ENCODE measurements at places on chromosomes 1 and 21.
A peak's percentile ranks its signal among the peaks of the same experiment; 100 is the strongest.

- no peak for DNase-seq
These were observed 1.4 kb upstream of the UBXN10 start for GRCh38 chr1:20184481-20184900.

DNA sequence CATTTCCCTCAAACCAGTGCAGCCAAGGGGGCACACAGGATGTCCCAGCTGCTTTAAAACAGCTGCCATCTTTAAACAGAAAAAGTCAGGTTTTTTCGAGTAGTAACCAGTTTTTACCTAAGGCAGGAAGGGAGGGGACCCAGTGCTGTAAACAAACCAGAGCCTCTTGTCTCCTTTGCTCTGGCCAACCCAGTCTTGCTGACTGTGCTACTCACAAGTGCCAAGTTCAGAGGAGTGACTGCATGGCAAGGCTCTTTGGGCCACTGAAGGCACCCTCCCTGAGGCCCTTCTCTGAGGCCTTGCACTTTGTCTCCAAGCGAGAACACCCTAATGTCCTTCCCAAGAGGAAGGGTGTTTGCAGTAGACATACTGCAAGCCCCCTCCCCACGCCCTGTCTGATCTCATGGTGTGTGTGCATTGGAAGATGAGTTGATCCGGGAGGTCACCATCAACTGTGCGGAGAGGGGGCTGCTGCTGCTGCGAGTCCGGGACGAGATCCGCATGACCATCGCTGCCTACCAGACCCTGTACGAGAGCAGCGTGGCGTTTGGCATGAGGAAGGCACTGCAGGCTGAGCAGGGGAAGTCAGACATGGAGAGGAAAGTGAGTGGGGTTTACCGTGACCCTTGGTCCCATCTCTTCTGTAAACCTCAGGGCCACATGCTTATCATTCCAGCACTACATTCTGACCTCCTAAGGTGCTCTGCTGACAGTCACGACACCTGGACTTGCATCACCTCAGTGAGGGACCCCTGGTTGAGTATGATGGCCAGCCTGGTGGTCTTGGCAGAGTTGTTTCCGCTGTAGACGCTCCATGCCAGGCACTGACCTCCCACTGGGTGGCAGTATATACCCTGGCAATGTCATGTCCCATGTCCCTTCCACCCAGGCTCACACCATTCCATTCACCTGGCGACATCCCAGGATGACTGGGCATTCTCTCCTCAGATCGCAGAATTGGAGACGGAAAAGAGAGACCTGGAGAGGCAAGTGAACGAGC is 4.7 kb downstream of the DNALI1 start:
- DNase-seq, result peak; percentile 60

DNA sequence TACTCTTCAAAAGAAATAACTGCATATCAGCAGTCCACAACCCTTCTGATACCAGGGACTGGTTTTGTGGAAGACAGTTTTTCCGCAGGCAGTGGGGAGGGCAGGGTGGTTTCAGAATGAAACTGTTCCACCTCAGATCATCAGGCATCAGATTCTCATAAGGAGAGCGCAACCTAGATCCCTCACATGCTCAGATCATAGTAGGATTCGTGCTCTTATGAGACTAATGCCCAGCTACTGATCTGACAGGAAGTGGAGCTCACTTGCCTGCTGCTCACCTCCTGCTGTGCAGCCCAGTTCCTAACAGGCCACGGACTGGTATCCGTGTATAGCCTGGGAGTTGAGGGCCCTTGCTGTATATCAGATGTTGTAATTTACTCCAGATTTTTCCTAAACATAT is 11.5 kb downstream of the RO60 start:
- no peak for DNase-seq

DNA sequence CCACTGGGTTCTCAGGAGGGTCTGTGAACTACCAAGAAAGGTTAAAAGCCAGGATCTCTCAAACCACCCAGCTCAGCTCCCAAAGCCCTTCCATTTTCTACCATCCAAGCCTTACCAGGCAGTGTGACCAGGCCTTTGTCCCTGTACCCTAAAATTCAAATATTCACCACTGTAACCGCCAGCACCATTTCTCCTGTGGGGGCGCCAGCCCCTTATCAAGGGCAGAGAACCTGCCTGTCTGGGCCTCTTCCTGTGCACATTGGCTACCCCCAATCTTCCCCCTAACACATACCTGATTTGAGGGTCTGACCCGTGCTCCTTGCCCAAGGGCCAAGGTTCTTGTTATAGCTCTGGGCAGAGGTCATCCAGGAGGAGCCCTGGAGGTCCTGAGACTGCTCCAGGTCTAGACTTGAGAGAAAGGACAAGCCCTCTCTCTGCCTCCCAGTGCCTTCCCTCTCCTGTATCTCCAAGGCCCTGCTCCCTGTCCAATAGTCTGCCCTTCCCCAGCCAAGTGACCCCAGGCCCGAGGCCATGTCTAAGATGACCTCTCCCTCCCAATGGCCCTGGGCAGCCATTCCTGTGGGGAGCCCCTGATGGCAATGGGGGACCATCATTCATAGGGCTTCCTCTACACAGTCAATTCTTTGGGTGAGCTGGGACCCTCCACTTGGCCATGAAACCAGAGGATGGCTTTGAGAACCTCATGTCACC is 78.5 kb downstream of the FHAD1 start:
- no peak for DNase-seq

DNA sequence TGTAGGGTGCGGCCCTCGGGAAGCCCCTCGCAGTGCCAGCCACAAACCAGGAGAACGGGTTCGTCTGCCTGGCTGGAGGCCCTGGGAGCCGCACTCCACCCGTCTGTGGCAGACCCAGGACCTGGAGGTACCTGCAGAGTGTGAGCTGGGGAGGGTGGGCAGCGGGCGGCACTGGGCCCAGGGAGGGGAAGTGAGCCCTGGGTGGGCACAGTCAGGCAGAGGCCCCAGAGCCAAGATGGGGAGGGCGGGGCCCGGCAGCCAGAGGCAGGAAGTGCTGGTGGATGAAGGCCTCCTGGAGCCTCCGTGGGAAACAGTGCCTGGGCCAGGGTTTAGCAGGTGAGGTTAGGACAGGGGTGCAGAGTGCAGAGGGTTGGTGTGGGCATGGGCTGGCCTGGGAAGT is 4.0 kb upstream of the PEX10 start:
- no peak for DNase-seq

GRCh38 chr1:39268112-39268581 is 63.7 kb downstream of the MACF1 start:
- peak; percentile 91 for DNase-seq

GRCh38 chr1:58881471-58881994 is 97.7 kb upstream of the JUN start:
- peak; percentile 86 for DNase-seq

DNA sequence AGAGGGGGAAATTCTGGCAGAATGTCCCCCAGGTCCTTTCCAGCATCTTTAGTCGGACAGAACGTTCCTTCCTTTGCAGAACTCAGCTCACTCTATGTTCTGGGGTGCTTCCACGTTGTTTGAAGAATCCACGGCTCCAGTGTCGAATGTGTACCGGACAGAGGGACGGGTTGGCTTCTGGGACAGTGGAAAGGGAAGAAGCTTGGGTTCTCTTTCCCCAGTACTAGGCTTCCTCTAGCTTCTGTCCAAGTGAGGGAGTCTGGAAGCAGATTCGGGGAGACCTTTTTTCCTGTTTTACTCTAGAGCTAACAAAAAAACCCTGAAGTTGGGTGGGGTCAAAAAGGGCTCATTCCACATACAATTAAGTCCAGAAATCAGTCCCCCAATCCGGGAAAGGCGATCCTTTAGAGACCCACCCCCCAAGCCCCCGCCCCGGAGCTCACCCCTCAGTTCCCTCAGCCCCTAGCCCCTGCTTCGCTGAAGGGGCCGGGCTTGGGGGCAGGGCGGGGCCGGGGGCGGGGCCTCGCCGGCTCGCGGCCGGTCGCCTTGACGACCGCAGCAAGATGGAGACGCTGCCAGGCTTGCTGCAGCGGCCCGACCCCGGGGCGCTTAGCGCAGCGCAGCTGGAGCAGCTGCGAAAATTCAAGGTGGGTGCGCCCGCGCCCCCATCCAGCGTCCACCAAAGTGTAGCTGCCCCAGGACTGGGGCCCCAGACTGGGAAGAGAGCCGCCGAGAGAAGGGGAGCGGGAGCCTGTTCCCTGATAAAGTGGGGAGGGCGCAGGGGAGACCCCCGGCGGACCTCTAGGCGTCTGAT is at the start of gene RIIAD1:
RIIAD1 (plus strand) TSS at position 549 of the 814 bp plus-strand sequence; CDS start at position 564, 15 bp downstream.
- DNase-seq, result no peak

DNA sequence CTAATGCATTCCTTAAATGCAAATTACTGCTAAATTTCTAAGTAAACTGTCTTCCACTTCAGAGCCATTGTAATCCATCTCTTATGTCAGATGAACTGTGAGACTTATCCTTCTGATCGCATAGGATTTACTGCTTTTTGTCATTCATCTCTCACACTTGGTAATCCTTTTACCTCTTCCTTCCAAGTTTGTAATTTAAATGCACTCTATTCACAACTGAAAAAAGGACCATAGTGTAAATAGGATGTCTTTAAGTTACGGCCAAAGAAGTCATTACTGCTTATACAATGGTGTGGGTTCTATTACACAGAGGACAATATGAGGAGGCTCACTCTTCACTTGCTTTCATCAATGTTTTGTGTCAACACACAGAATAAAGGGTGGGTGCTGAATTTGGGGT is 393.3 kb downstream of the PTBP2 start:
- DNase-seq, result no peak

DNA sequence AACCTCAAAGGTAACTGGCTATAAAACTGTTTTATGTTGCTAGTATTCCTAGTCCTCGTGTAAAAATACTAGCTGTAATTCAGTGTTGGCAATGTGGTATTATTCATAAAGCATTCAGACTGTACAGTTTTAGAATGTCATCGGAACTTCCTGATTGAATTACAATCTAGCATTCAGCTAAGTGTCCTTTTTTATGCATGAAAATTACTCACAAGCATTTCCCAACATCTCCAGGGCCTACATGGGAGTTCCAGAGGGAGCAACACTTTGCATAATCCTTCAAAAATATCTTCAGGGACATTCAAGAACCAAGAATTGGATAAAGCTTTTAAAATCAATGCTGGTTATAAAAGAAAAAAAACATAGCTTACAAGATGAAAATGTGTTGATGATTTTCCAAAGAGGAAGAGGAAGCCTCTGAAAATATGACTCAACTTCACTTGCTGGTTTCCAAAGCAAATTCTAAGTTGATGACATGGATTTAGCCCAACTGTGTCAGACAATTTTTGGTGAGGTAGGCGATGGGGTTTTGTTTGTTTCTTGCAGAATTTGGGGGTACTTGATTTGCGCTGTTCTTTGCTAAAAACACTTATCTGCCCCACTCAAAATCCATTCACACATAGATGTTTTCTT is 137.8 kb downstream of the SLC44A5 start:
- DNase-seq, result peak; percentile 13

DNA sequence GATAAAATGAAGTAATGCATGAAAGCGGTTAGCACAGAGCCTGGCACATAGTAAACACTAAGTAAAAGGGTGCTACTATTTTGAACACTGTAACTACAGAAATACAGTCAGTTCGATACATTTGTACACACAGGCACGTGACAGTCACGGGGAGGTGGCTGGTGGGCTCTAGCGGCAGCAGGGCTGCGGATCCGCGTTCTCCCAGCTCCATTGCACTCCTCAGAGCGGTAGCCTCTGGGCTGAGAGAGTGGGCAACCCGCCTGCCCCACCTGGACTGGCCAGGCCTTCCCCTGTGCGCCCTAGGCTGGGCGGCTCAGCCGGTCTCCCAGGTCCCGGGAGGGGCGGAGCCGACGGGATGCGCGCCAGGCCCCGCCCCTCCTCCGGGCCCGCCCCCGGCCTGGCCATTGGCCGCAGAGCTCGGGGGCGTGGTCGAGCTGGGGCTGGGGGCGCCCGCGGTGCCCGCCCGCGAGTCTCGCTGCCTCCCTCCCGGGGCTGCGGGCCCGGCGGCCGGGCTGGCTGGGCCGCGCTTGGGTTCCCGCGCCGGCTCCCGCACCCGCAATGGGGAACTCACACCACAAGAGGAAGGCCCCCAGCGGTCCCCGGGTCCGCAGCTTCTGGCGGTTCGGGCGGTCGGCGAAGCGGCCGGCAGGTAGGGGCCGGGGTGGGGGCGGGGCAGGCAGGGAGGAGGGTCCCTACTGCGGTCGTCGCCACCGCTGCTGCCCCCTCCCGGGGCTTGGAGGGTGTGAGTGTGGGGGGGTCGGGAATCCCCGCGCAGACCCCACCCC is 51.2 kb upstream of the SYNC start:
- DNase-seq, result peak; percentile 66

DNA sequence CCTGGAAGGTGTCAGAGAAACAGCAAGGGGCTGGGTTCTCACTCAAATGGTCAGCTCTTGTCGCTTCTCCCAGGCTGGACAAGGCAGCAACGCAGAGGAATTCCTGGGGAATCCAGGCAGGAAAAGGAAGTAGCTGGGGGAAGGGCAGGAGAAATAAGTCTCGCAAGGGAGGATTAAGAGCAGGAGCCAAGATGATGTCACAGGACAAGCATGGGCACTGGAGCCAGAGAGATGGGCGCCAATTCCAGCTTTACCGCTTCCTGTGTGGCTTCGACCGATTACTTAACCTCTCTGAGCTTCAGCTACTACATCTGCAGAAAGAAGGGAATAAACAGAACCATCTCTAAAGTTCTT is 70.5 kb downstream of the SSBP3 start:
- peak; percentile 96 for DNase-seq

DNA sequence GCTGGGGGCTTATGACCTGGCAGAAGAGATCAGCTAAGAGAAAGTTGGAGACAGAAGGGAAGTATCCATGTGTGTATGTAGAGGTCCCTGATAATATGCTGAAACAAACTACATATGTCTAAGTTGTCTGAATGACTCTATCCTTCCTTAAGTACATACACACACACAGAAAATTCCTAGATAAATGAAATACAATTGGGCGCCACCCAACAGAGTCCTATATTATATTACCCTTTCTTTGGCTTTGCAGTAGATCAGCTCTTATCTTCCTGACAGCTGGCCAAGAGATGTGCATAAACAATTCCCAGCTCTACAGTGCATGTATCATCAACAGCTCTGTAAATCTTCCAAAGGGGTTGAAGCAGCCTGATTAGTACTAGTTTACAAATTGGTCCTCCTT is 40.1 kb downstream of the SORT1 start:
- peak; percentile 42 for DNase-seq

DNA sequence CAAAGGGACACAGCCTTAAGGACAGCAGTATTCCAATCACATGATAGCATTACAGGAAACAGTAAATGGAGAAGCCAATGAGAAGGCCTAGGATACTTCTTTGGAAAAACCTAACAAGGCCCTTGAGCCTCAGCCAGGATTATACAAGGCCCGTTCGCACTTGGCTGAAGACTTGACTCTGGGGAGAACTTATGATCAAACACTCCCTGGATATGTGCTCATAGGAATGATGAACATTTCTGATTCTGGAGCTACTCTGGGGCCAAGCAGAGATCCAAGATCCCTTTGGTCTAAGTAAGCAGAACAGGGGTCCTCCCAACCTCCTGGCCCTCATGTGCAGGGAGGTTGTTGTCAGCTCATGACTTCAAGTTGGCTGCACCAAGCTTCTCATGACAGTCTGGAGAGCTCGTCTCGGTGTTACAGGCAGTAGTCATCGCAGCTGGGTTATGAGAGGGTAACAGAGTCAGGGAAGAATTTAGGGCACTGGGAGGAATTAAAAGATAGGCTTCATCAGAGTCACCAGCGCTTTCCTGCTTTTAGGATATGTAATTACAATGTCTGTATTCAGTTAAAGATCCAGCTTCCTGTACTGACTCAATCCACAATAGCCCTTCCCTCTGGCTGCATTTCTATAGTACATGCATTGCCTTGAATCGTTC is 92.5 kb upstream of the IRF2BP2 start:
- DNase-seq, result peak; percentile 46

GRCh38 chr1:47459253-47459788 is 21.5 kb downstream of the FOXD2 start:
- no peak for DNase-seq

Measured in cardiac fibroblast (primary cell).